T-helper 2 cell (primary cell): ENCODE measurements at places on chromosomes 5 and 9.

DNA sequence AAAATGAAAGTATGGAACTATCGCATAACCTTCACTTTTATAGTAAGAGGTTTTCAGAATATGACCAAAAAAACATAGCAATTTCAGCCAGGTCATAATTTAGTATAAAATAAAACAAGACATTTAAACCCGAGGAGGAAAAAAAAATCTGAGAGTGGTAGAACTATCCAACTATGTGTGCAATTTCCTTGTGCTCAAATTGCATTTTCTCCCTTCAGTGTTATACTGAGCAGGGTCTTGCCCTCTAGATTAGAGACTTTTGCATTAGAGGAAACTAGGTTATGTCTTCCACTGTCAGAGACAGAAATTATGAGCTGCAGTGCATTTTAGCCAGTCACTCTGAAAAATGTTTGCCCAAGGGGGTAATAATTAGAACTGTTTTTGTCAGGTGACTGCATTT, 330.6 kb downstream of the NR2F1-AS1 start:
- no peak for DNase-seq

GRCh38 chr9:33380390-33381094, 21.8 kb downstream of the AQP7 start:
- no peak for DNase-seq

DNA sequence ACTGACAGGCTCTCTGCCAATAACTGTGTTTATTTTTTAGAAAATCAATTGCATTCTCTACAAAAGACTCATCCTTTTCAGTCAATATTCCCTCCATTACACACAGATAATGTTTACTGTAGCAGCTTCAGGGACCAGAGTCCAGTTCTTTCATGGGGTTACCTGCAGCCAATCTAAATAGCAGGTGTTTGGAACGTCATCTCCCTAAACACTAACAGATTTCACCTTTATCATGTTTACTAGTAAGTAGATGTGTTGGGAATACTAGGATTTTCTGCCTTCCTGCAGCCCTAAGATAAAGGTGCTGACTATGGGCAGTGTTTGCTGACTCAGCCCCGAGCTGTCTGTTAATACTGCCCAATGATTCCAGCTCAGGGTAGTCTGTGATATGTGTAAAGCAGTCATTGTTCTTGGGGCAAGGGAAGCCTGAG, 447.0 kb downstream of the KIF4B start:
- DNase-seq, result no peak

- DNase-seq, result no peak
These were observed 38.4 kb downstream of the TLE4 start for GRCh38 chr9:79610019-79610631.

DNA sequence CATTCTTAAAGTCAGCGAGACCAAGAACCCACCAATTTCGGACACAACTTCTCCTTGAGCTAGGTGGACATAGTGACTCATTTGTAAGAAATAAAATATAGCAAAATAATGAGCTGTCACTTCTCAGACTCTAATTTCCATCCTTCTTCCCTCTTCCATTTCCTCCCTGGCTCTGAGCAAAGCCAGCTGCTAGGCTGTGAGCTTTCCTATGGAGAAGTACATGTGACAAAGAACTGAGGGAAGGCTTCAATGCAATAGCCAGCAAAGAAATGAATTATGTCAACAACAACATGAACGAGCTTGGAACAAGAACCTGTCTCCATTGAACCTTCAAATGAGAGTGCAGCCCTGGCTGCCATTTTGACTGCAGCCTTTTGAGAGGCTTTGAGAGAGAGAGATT, 25.9 kb upstream of the SELENOP start:
- no peak for DNase-seq

DNA sequence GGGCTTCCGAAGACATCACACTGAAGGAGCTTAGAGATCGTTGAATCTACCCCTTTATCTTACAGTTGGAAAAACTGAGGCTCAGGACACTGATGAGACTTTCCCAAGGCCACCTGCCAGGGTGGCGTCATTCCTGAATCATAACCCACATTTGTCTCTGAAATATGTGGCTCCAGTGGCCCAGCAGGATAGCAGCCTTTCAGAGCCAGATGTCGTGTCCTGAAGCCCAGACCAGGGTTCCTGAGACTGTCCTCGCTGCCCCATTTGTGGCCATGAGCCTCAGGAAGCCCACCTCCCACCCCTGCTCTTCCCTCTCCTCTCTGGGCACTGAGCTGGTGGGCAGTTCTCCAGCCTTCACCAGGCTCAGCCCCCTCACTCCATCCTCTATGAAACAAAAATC, 2.4 kb downstream of the HMCN2 start:
- DNase-seq, result no peak

- no peak for DNase-seq
These were observed 124.7 kb upstream of the TBC1D2 start for GRCh38 chr9:98380065-98380681.

- no peak for DNase-seq
These were observed 29.0 kb upstream of the CDKN2B start for GRCh38 chr9:22037954-22038690.

DNA sequence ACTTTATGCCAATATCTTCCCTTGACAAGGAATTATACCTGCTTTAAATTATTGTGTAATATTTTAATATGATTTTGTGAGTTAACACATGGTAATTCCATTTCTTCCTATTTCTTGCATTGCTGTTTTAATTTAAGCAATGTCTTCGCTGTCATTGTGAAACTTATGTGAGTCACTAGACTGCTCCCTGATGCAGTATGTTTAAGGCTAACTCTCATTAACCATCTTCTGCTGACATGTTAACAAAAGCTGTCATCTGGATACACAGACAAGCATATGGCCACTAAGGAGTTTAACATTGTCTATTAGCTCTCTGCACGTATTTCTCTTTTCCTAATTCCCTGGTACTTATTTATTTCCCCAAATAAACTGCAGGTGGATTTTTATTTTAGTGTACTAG, 980.8 kb upstream of the CTNND2 start:
- DNase-seq, result no peak
